ENCODE measurements at places on chromosomes 4 and X.
A peak's percentile ranks its signal among the peaks of the same experiment; 100 is the strongest.

DNA sequence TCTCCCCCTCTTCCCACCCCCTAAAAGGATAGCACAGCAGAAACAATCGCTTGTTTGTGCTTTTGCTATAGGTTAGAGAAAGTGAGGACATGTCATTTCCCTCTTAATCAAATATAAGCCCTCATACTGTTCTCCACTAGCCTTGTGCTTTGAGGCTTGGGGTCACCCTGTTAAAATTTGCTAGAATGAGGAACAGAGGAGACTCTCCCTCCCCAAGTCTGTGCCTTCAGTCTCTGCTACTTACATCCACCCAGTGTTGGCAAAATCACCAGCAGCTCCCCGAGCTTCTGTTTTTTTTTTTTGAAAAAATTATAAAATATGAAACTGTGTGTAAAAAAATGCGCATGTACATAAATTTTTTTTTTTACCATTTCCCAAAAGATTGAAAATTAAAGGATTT is 19.3 kb downstream of the KLF3 start:
- DNase-seq, result no peak

DNA sequence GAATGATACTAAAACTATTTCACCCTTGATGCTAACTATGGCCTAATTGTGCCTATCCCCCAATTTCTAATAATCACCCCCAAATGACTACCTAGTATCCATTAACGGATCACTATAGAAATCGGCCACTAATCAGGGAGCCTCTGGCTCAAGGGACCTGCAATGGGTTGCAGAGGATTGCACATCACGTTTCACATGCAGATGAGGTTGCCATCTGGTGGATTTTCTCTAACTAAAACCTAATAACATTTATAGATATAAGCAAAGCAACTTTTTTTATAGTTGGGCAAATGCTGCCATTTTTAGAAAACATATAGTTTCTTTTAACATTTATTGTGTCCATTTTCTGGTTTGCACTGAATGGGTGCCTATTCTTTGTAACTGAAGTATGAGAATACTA is 28.3 kb upstream of the ALG13 start:
- no peak for DNase-seq

DNA sequence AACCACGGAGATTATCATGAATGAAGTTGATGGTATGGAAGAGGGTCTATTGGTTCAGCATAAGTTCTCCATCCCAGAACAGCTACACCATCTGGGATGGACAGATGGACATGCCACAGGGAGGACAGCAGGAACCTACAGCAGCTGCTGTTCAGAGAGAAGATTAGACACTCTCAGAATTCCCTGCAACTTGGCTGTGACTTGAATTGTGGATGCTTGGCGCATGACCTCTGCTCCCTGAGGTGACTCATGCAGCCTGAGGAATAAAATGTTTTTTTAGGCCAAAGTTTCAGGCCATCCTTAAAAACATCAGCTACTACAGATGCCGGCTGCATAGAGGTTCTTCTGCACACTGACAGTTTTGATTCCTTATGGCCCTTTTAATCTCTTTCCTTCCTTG is 97.3 kb downstream of the RS1 start:
- DNase-seq, result peak; percentile 16

- DNase-seq, result no peak
These were observed 659.8 kb upstream of the MAGEB2 start for GRCh38 chrX:29555465-29556091.

GRCh38 chrX:153829799-153830639 is at the start of gene PDZD4:
Gene PDZD4 (minus strand): TSS chrX:153830544. CDS start chrX:153830298, 246 bp downstream.
- DNase-seq, result no peak

DNA sequence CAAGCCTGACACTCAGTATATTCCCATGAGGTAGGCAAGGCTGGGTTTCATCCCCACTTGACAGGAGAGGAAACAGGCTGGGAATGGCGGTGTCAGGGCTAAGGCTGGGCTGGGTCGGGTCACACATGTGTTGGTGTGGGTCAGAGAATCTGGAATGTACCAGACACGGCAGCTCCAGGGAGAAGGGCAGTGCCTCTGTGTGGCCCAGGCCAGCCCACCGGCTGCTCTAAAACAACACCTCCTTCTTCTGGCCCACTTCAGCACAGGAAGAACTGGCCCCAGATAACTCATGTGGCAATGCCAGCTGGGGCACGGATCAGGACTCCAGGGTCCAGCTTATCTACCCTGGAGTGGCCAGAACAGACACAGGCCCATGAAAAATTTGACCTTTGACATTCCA is 6.3 kb downstream of the HAUS7 start:
- no peak for DNase-seq
